ENCODE measurements at places on chromosomes 3 and 15. TPM values are rescaled to one million over a fixed set of nuclear protein-coding genes. Genes with fewer than 3 reads are reported as not detected.

Gene LIPH
- total RNA-seq = 0.16 TPM

Gene AADAC
- total RNA-seq = not detected

Gene VILL
- 9.8 TPM for total RNA-seq

Gene ITIH3
- total RNA-seq = 0.31 TPM

Gene CCDC33
- 2.6 TPM for total RNA-seq

Gene AADACL2
- total RNA-seq = not detected

Gene MANF
- total RNA-seq = 92.7 TPM

Gene DISP2
- total RNA-seq = 1.0 TPM

Gene EIF2A
- total RNA-seq = 153 TPM

Gene CATSPER2
- 4.4 TPM for total RNA-seq

DNA sequence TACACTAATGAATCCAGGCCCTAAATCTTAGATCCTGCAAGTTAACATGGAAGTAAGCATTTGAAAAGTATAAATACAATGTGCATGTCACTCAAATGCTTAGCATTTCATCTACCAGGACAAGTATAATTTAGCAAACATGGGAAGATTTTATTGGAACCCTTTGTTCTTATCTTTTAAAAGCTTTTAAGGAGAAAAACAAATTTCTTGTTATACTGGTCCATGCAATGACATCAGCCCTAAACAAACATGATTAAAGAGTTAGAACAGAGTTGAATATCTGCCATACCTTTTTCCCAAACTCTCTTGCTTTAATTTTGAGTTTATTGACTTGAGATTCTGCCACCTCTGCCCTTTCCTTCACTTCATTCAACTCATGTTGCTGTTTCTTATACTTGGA lies 87.0 kb downstream of the HHLA2 start:
- H3K4me3 ChIP-seq = no peak overlapping the region
- no peaks in the 10 kb centered on the region for H3K36me3 ChIP-seq
- no peak overlapping the region for H3K27ac ChIP-seq
- no peak for DNase-seq

GRCh38 chr3:151561878-151562277 lies 101.0 kb upstream of the IGSF10 start:
- no peak overlapping the region for H3K27ac ChIP-seq
- DNase-seq = no peak
- peaks cover 11% of the 10 kb centered on the region for H3K4me1 ChIP-seq
- no peaks in the 10 kb centered on the region for H3K36me3 ChIP-seq
- H3K27me3 ChIP-seq = no peaks in the 10 kb centered on the region

DNA sequence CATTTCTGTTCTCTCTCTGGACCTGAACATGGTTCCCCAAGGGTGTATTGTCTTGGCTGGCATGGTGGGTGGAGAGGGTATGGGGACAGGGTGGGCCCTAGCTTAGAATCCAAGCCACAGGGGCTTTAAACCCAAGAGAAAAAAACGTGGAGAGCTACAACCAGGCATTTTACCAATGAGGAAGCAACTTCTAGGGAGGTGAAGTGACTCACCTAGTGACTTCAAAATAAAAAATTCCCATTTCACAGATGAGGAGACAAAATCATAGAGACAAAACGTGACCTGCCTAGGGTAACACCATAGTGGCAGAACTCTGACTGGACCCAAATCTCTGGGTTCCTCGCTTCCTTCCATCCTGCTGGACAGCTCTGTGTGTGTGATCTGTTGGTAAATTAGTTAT lies 216.8 kb downstream of the RPLP1 start:
- H3K4me3 ChIP-seq = no peak overlapping the region
- no peak for DNase-seq
- H3K27me3 ChIP-seq = no peaks in the 10 kb centered on the region
- no peak overlapping the region for H3K27ac ChIP-seq

- no peaks in the 10 kb centered on the region for H3K4me1 ChIP-seq
- no peaks in the 10 kb centered on the region for H3K27me3 ChIP-seq
- H3K36me3 ChIP-seq = no peaks in the 10 kb centered on the region
- H3K27ac ChIP-seq = no peak overlapping the region
- DNase-seq = no peak
- H3K4me3 ChIP-seq = no peak overlapping the region
Measured at GRCh38 chr3:153069598-153070510, 92.2 kb upstream of the RAP2B start.

- H3K27ac ChIP-seq = no peak overlapping the region
- DNase-seq = no peak
- peaks cover 5% of the 10 kb centered on the region for H3K4me1 ChIP-seq
Measured at GRCh38 chr3:127670229-127670559, 2.6 kb upstream of the ABTB1 start.

- no peaks in the 10 kb centered on the region for H3K27me3 ChIP-seq
- H3K4me3 ChIP-seq = no peak overlapping the region
- H3K27ac ChIP-seq = no peak overlapping the region
- H3K4me1 ChIP-seq = peaks cover 74% of the 10 kb centered on the region
- H3K36me3 ChIP-seq = no peaks in the 10 kb centered on the region
Measured at GRCh38 chr3:124878561-124879336, 8.4 kb downstream of the ITGB5 start.

- H3K27me3 ChIP-seq = peaks cover 10% of the 10 kb centered on the region
- no peaks in the 10 kb centered on the region for H3K36me3 ChIP-seq
- peaks cover 9% of the 10 kb centered on the region for H3K4me1 ChIP-seq
Measured at GRCh38 chr15:39574427-39574826, 6.5 kb upstream of the THBS1 start.

DNA sequence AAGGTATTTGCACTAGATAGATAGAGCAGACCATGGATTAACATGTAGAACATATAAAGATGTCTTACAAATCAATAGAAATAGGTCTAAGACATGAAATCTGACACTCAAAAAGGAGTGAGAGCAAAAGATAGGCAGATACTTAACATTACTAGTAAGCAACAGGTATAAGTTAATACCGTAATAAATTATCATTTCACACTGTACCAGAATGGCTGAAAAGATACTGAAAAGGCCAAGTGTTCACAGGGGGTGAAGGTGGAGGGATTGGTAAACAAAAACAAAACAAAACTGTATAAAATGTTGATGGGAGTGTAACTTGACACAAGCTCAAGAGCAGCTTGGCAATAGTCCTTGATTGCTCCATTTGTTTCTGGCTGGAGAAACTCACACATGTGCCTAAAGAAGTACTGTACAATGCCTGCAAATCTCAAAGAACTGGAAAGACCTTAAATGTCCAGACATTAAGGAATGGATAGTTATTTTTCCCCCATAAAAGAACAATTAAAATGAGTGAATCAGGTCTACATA lies 3.5 kb downstream of the NSMCE3 start:
- no peaks in the 10 kb centered on the region for H3K36me3 ChIP-seq
- DNase-seq = no peak
- no peak overlapping the region for H3K27ac ChIP-seq
- H3K4me1 ChIP-seq = peaks cover 29% of the 10 kb centered on the region
- H3K4me3 ChIP-seq = no peak overlapping the region
- H3K27me3 ChIP-seq = no peaks in the 10 kb centered on the region

GRCh38 chr15:69881302-69881670 lies 216.4 kb downstream of the TLE3 start:
- H3K36me3 ChIP-seq = no peaks in the 10 kb centered on the region
- no peak for DNase-seq
- no peaks in the 10 kb centered on the region for H3K4me1 ChIP-seq
- H3K4me3 ChIP-seq = no peak overlapping the region
- H3K27ac ChIP-seq = no peak overlapping the region

DNA sequence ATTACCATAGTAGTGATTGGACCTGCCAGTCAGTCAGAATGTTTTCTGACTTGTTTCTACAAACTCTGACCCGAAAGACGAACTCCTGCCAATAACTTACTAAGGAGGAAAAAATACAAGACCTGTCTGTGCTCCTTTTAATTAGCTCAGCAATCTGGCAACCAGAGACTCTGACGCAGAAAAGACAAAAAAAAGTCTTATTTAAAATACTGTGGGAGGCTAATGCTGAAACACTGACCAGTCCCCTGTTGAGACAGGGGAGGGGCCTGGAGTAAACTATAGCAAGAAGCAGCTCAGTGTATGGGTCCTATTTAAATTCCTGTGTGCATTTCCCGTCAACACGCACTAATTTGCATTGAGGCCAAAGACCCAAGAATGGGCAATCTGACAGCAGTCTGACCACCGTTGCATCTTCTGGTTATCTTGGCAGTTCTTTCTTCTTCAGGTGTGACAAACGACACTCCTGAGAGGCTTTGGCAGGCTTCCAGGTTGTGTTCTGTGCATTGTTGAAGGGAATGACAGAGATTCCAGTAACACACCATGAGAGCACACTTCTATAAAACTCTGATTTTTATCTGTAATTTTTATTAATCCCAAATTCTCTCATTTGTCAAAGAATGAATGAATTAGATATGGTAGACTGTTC lies 1114.3 kb downstream of the IGSF11 start:
- peaks cover 19% of the 10 kb centered on the region for H3K4me1 ChIP-seq
- no peak overlapping the region for H3K4me3 ChIP-seq
- H3K36me3 ChIP-seq = no peaks in the 10 kb centered on the region
- peak; percentile 8 for DNase-seq

GRCh38 chr3:160098926-160099626 lies 110.4 kb downstream of the IL12A start:
- H3K36me3 ChIP-seq = no peaks in the 10 kb centered on the region
- no peaks in the 10 kb centered on the region for H3K27me3 ChIP-seq

GRCh38 chr3:105523501-105523900 lies 156.8 kb downstream of the ALCAM start:
- H3K4me1 ChIP-seq = no peaks in the 10 kb centered on the region
- H3K36me3 ChIP-seq = no peaks in the 10 kb centered on the region
- H3K27ac ChIP-seq = no peak overlapping the region
- no peaks in the 10 kb centered on the region for H3K27me3 ChIP-seq
- no peak for DNase-seq

DNA sequence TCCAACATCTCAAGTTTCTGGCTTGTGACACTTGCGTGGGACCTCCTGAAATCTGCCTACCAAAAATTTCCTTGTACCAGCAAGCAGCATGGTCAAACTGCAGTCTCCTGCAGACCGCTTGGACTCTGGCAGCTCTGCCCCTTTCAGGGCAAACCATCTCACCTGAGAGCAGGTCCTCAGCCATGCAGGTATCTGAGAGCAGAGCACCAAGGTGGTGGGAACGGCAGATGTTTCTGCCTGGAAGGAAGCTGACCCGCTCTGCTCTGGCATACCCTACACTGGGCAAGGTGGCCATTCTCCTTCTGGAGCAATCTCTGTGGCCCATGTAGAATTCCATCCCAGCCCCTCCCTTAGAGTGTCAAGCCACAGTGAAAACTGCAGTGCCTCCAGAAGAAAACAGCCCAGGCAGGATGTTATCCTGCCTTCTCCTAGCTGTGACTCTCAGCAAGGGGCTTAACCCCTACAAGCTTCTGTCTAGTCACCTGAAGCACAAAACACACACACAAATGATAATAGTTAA lies 21.6 kb downstream of the MESD start:
- no peak overlapping the region for H3K4me3 ChIP-seq
- DNase-seq = no peak
- H3K4me1 ChIP-seq = peaks cover 35% of the 10 kb centered on the region

DNA sequence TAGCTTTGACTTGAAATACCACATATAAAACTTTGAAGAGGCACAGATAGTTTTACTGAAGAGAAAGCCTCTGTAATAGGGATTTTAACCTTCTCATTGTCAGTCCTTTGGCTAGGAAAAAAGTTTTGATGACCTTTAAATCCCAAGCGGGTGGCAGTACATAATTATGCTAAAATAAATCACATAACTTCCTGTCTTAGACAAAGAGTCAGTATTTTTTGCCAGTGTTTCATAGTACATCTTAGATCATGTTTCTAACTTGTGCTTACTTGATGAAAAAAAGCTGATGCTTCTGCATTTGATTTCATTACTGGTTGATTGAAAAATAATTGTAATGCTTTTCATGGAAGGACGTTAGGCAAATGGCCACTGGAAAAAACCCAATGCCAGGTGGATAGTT lies 5.8 kb downstream of the ST3GAL6 start:
- no peak overlapping the region for H3K27ac ChIP-seq
- peaks cover 11% of the 10 kb centered on the region for H3K4me1 ChIP-seq
- no peaks in the 10 kb centered on the region for H3K27me3 ChIP-seq
- no peaks in the 10 kb centered on the region for H3K36me3 ChIP-seq
- DNase-seq = no peak
- no peak overlapping the region for H3K4me3 ChIP-seq

- no peak for DNase-seq
- H3K36me3 ChIP-seq = no peaks in the 10 kb centered on the region
- H3K4me3 ChIP-seq = no peak overlapping the region
- no peaks in the 10 kb centered on the region for H3K4me1 ChIP-seq
Measured at GRCh38 chr3:127166501-127167065, 26.3 kb upstream of the PRR23E start.

All from GM23338 (cell line).